Activated T-helper 1 cell treated with anti-CD3 and anti-CD28 coated beads, Interleukin-2, amount 50 U/mL, for 16 hours (primary cell): ENCODE measurements at places on chromosomes 1 and 21.
A peak's percentile ranks its signal among the peaks of the same experiment; 100 is the strongest.

DNA sequence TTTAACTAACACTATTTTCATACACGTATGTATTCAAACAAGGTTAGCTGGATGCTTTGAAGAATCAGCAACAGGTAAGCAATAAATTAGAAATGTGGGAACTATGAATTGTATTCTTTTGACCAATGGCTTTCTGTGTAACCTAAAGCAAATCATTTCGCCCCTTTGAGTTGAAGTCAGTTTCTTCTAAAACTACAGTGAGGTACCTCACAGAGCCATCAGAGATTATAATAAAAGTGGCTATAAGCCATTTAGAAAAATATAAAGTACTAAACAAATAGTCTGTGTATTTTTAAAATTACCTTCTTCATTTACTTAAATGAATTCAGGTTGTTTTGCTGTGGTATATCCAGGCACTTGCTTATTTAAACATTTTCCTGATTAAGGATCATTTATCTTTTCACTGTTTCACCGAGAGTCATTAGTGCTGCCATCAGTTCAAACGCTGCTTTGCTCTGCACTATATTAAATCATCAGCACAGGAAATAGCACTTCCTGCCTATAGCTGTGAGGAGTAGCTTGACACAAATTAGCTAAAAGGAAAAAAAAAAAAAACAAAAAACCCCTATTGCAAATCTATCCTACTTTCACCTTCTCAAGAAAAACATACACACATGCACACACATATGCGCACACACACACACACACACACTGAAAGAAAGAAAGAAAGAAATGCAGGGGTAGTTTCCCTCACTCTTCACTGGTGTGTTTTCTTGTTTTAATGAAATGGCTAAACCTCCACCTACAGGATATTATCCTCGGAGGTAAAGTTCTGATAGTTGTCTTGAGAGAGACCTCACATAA lies 39.8 kb upstream of the C1orf105 start:
- no peak for DNase-seq

DNA sequence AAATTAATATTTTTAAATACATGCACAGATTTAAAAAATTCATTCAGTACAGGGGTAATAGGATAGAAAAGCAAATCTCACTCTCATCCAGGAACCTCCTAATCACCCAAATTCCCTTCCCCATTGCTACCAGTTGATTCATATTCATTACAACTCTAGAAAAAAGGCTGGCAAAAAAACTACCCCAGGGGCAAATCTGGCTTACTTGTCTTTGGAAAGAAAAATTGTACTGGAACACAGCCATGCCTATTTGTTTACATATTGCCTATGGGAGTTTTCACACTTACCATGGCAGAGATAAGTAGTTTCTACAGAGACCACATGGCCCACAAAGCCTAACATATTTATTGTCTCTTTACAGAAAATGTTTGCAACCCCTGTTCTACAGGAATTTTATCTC lies 8.9 kb upstream of the RBM34 start:
- no peak for DNase-seq

DNA sequence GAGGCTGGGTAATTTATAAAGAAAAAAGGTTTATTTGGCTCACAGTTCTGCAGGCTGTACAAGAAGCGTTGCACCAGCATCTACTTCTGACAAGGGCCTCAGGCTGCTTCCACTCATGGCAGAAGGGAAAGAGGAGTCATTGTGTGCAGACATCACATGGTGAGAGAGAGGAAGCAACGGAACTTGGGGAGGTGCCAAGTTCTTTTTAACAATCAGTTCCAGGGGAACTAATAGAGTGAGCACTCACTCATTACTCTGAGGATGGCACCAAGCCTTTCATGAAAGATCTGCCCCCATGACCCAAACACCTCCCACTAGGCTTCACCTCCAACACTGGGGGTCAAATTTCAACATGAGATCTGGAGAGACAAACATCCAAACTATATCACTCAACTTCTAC lies 77.2 kb downstream of the DDAH1 start:
- DNase-seq: no peak

GRCh38 chr1:198072177-198072576 lies 84.6 kb upstream of the NEK7 start:
- no peak for DNase-seq

GRCh38 chr21:36727866-36728265 lies 29.0 kb downstream of the SIM2 start:
- no peak for DNase-seq

GRCh38 chr1:217134857-217135568 lies 411.8 kb upstream of the ESRRG start:
- DNase-seq: no peak

DNA sequence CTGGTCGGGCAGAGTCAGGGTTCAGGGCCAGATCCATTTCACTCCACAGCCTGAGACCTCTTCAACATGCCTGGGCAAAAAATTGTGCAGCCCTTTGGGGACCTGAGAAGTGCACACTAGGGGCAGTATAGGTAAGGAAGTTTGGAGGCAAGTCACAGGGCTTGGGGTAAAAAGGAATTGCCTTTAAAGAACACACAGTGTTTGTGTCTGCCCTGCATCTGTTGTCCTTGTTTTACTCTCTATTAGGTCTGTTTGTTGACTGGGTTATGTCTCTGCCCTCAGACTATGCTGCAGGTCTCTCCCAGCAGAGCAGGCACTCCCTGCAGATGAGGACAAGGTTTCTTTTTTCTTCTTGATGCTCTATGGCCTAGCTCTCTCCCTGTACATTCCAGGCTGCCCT lies 22.0 kb downstream of the LDLRAD2 start:
- DNase-seq: no peak

DNA sequence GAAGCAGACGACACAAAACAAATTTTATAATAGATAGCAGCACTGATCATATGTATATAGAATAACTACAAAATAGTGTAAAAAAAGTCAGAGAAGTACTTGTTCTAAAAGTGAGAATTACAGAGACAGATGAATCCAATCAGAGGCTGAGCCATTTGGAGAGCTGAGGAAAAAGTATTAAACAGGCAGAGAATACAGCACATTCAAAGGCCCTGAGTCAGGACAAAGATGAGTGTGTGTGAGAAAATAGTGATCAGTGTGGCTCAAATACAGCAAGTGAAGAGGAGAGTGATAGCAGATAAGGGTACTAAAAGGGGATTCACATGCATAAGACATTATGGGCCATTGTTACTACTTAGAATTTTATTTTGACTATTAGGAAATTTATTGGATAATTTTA lies 430.6 kb upstream of the BRINP3 start:
- DNase-seq: no peak

GRCh38 chr1:62436039-62436465 lies 797 bp upstream of the USP1 start:
- DNase-seq: peak; percentile 94

DNA sequence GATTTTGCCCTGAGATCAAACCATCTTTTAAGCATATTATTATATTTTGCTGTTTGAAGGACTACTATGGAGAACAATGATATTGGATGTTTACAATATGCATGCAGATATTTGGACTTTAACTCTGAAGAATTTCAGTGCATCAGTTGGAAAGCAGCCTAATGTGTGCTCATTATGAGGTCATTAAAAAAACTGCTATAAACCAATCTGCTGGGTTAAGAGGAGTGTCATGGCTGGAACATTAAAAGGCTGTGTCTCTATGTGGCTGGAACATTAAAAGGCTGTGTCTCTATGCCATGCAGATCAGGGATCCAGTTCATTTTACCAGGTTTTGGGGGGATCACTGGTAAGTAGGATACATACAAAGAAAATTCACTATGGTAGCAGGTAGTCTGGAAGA lies 77.6 kb downstream of the SPATA46 start:
- no peak for DNase-seq

DNA sequence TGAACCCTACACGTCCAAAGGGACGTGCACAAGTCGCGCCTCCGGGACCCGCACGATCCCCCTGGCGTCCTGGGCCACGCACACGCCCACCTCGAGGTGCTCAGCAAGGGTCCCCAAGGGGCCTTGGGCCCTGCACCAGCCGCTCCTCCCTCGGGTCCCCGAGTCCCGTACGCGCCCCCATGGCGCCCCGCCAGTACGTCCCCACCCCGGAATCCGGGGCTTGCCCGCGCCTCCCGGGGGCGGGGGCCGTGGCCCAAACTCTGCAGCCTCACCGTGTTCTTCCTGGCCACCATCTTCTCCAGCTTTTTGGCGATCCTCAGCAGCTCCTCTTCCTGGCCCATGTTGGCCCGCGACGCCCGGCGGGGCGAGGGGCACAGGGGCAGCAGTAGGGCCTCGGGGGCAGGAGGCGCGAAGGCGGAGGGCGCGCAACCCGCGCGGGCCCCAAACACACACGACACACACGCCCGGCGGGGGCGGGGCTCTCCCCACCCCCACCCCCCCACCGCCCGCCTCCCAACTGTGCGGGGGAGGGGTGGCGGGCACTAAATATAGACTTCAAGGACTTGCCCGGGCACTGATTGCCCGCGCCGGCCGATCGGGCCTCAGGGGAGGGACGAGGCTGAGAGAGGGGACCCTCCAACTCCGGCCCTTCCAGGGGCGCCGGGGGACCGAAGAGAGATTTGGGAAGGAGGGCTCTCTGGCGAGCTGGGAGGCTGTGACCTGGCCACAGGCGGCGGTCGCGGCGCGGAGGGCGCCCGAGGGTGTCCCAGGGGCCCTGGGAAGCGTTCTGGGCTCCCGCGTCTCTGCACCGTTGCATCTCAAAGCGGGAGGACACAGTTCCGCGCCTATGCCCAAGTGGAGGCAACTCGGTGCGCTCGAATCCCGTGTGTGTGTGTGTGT lies at the start of gene TCEA3:
TSS of gene TCEA3 (minus strand) at position 456 of the 900 bp plus-strand sequence. CDS start at position 341, 115 bp downstream.
- no peak for DNase-seq

DNA sequence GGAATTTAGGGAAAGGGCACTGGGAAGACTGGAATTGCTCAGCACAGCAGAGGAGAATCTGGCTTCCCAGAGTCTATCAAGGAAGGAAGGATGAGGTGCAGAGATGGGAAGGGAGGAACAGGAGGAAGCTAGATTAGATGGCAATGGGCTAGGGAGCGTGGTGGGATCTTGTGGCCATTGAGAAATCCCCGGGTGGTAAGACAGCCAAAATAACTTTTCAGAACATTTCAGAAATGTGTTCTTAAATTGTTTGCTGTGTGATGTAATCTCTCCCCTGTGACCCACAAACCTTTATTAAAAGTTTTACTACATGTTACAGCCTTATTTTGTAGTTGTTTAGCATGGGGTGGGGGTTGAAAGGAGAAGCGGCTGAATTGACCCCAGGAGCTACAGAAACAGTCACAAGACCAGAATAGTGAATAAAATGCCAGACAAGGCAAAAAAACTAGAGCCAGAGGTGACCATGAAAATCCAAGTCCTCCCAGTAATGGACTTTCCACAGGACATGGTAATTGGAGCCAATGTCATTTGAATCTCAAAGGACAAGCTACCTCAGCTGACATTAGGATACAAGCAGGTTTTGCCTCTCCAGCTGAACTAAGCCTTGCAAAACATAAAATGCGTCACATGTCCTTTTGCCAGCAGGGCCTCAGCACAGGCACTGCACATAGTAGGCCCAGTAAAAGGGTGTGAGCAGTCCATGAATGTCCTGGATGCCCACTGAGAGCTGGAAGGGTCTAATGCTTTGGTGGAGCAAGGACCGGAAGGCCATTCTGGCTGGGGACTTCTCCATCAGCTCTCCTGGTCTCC lies 980 bp upstream of the AHCYL1 start:
- no peak for DNase-seq

DNA sequence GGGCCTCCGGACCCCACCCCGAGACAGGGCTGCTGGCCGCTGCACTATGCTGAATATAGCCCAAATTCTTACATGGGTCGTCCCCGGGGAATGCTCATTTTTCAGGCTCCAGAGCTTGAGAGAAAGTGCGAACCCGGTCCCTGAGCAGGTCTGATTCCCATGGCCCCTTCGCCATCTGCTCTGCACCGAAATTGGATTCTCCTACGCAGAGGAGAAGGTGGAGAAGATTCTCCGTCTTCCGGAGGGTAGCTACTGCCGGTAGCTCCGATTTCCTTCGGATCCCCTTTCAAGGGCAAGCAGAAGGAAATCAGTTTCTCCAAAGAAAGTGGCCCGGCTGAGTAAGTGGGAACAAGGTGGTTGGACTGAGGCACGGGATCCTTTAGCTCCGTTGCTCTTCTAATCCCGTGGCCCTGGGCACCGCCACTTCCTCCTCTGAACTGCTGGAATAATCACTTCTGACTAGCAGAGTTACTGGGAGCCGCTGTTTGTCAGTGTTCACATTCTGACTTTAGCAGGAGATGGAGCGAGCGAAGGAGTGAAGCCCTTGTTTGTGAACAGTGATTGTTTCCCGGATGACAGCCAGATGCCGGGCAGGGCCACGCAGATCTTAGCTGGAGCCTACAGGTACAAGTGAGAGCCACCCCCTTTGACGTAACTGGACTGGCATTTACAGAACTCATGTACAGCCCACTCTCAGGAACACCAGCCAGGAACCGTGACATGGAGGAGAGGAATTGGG lies 1.1 kb upstream of the ZNF496 start:
- DNase-seq: no peak

- no peak for DNase-seq
These were observed 17.1 kb upstream of the SPAG17 start for GRCh38 chr1:118202076-118202608.

DNA sequence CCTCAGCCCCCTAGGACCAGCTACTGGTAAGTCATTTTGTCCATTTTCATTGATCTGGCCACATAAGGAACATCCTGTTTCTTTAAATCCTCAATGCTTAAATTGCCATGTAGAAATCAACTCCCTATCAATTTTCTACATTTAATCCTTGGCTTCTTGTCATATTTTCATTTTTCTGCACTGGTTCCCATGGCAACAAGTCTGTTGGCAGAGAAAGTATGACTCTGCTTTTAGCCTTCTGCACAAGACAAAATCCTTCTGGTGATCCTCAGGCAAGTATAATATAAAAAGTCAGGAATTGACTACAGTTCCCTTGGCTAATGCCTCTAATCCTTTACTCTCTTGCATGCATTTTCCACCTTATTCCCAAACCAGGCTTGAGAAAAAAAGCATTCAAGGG lies 65.0 kb downstream of the LRRC40 start:
- DNase-seq: no peak

- DNase-seq: no peak
These were observed 107.9 kb downstream of the ZFYVE9 start for GRCh38 chr1:52249831-52250230.

DNA sequence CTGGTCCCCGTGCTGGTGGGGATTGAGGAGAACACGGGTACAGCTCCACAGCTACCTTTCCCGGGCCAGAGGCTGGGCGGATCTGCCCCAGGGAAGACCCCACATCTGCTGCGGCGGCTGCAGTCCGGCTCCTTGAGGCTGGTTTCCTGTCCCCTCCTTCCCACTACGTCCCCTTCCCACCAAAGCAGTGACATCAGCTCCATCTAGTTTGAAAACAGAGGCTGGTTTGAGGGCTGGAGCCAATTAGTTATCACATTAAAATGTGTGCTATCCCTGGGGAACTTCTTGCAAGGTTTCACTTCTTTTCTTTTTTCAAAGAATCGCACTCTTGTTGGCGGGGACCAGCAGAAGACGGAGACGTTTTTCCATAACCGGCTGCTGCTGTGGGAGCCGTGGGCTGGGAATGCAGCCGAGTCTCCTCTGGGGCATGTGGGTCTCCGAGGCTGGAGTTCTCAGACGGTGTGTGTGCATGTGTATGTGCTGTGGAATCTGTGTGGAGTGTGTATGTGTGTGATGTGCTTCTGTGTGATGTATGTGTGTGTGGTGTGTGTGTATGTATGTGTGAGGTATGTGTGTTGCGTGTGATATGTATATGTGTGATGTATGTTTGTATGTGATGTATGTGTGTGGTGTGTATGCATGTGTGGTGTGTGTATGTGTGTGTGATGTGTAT lies 8.9 kb upstream of the PCBP3 start:
- no peak for DNase-seq
